ENCODE measurements at places on chromosomes 2 and 18.

DNA sequence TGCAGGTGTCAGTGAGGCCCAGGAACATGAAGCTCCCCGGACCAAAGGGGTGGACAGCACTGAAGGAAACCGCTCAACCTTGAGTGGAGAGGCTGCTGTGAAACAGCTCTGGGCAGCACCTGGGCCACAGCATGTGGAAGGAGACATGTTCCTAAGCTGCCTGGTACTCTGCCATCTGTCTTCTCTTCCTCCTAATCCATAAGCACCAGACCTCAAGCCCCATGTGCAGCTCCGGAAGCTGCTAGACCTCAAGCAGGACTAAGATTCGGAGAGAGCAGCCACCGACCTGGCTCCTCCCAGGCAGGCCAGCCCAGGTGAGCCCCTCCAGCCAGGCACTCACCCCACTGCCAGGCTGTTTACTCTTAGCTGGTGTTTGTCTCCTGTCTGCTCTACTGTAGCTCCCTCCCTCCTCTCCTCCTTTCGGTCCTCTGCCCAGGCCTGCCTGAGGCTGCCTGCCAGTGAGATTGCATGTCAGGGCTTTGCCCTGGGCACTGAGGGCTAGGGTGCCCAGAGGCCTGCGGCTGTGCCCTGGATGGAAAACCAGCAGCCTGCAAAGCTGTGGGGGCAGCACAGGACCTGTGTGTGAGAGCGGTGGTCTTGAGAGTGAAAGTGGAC lies 53.7 kb downstream of the BCL11A start:
- no peak for DNase-seq

DNA sequence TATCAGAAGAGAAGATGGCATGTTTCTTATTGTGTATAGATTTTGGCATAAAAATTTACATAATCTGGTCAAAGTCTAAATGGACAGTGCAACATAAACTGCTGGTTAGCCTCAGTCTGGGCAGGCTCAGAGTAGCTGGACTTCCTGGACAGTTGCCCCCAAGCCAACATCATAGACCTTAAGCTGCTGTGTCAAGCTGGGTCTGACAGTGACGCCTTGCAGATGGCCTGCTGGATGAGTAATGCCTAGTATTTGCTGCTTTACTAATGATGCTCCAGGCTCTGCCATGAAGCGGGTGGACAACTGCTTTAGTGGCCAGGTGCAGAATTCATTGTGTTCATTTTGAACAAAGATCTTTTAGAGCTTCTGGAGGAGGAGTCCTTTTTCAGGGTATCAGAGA lies 603.7 kb upstream of the ZEB2 start:
- DNase-seq = no peak

GRCh38 chr2:238173692-238174091 lies 14.9 kb downstream of the ERFE start:
- DNase-seq = no peak

GRCh38 chr2:216402751-216403150 lies 9.5 kb upstream of the SMARCAL1 start:
- no peak for DNase-seq

GRCh38 chr18:5955861-5956260 lies 60.5 kb upstream of the TMEM200C start:
- no peak for DNase-seq

GRCh38 chr18:73043611-73044010 lies 175.8 kb upstream of the NETO1 start:
- DNase-seq = no peak

GRCh38 chr2:226725126-226725860 lies 74.3 kb downstream of the IRS1 start:
- DNase-seq = no peak

GRCh38 chr2:128091726-128092080 lies 703 bp downstream of the UGGT1 start:
- peak; percentile 30 for DNase-seq

DNA sequence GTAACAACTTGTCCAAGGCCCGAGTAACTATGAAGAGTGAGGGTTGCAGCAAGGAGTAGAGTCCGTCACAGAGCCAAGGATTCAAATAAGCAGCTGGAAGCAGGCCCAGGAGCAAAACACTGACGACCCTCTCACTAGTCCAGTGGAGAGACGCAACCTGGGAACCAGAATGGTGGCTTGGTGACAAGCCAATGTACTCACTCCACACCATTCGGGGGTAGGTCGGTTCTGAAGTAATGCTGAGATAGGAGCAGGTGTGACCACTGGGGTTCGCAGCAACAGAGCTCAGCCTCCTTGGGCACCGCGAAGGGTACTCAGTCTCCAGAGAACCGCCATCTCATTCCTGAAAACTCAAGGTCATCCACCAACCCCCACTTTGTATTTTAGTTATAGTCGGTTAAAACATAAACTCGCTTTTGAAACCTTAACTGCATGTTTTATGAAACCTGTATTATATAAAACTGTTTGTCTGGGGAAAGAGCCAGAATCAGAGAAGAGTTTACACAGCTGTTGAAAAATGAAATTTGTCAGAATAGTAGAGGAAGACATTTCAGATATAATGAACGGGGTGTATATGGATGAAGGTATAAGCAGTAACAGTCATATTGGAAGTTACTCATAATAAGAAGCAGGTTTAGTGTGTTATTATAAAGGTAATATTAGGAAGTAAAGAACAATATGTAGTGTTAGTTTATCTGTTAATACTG lies 8.6 kb downstream of the ANKRD62 start:
- no peak for DNase-seq

DNA sequence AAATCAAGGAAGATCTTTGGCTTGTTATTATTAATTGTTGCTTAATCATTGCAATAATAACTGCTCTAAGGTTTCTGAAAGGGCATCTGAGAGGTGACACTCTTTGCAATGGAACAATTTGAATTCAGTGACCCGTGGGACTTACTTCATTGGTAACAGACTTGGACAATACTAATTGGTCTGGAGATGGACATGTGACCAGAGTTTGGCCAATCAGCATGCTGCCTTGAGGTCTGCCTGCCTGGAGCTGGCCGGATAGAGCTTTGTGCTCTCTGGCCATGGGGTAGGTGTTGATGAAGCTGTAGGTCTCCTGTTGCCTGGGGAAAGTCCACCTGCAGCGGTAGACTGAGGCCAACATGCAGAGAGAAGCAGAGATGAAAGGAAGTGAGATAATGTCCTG lies 24.0 kb upstream of the VPS4B start:
- DNase-seq = no peak

GRCh38 chr18:75244351-75245313 lies 34.0 kb downstream of the TSHZ1 start:
- DNase-seq = peak; percentile 33

DNA sequence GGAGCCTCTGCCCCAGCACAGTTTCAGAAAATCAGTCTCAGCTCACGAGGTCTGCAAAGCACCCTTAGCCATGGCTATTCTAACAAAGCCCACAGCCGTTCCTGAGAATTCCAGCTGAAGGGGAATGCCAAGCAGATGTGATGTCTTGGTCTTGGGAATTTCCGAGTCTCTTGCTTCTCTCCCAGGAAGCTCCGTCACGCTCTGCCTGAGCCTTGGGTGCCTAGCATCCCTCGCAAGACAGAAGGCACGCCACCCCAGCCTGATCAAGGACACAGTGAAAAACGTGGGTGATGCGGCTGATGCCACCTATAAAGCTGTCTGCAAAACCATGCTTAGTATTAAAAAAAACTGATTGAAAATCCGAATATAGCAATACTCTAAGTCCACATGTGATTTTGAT lies 254.6 kb downstream of the SH3BP4 start:
- DNase-seq = no peak
